ENCODE measurements at places on chromosomes 5 and 9.

- no peaks in the 10 kb centered on the region for H3K27me3 ChIP-seq
- no peaks in the 10 kb centered on the region for H3K4me1 ChIP-seq
- H3K4me3 ChIP-seq: no peak overlapping the region
Measured at GRCh38 chr9:118252027-118252426, 547.8 kb downstream of the TLR4 start.

GRCh38 chr5:147051193-147051592 lies 172.6 kb upstream of the PPP2R2B start:
- H3K4me1 ChIP-seq: no peaks in the 10 kb centered on the region
- H3K27ac ChIP-seq: no peak overlapping the region
- no peak for DNase-seq

- no peak for DNase-seq
- H3K36me3 ChIP-seq: no peaks in the 10 kb centered on the region
- H3K4me3 ChIP-seq: no peak overlapping the region
- no peak overlapping the region for H3K27ac ChIP-seq
Measured at GRCh38 chr9:9341203-9341602, 1271.6 kb downstream of the PTPRD start.

DNA sequence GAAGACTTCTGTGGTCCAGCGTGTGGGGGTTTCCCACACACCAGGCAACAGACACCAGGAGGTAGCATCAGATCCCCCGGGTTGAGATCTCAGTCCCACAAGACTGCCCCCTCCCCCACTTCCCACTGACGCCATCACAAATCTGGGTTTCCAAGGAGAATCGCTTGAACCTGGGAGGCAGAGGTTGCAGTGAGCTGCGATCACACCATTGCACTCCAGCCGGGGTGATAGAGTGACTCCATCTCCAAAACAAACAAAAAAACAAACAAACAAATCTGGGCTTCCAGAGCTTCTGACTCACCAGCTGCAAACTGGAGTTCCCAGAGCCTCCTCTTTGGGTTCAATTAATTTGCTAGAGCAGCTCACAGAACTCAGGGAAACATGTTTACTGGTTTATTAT lies 4.7 kb upstream of the GBGT1 start:
- H3K27ac ChIP-seq: no peak overlapping the region
- DNase-seq: no peak
- no peak overlapping the region for H3K4me3 ChIP-seq
- no peaks in the 10 kb centered on the region for H3K27me3 ChIP-seq

DNA sequence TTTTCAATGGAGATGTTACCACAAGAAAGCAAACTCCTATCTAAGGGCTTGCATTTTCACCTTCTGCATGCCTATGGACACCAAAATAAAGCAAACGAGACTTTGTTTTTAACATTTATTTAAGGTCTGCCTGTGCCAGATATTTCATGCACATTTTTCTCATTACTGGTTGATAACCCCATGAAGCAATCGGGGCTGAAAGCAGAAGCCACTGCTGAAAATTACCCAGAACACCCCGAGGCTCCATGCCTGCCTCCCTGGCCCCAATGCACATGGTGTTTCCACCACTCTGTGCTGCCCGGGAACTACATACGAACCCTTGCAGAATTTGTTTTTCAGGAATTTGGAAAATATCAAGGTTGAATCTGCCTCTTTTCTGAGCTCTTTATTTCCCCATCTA lies 240.1 kb downstream of the NR2F1-AS1 start:
- no peaks in the 10 kb centered on the region for H3K36me3 ChIP-seq
- no peak overlapping the region for H3K4me3 ChIP-seq
- no peak for DNase-seq
- no peaks in the 10 kb centered on the region for H3K4me1 ChIP-seq
- no peaks in the 10 kb centered on the region for H3K27me3 ChIP-seq
- H3K27ac ChIP-seq: no peak overlapping the region

GRCh38 chr5:40356248-40356647 lies 323.5 kb upstream of the PTGER4 start:
- no peaks in the 10 kb centered on the region for H3K36me3 ChIP-seq
- H3K4me1 ChIP-seq: no peaks in the 10 kb centered on the region

- H3K27me3 ChIP-seq: no peaks in the 10 kb centered on the region
- H3K36me3 ChIP-seq: no peaks in the 10 kb centered on the region
- no peaks in the 10 kb centered on the region for H3K4me1 ChIP-seq
- no peak overlapping the region for H3K4me3 ChIP-seq
- no peak overlapping the region for H3K27ac ChIP-seq
Measured at GRCh38 chr9:29866556-29866955, 2293.3 kb upstream of the C9orf72 start.

DNA sequence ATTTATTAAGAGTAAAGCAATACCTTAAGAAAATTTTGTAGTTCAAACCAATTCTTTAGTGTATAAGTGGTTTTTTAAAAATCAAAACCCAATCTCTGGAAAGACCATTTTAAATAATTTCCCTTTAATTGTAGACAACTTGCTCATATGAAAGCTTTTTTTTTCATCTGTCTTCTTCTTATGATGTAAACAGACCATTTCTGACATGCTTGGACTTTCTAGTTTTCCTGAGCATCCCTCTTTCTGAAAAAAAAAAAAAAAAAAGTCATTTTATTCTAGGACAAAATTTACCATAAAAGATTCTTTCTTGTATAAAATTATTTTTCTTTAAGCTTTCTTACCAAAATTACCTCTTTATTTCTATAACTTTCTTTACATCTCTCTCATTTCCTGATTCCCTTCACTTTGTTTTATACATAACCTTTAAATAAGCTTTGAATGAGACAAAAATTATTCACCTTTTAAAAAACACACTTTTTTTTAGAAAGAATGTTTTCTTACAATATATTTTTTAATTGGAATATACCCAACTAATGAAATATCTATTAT lies 67.5 kb downstream of the COL15A1 start:
- H3K4me3 ChIP-seq: no peak overlapping the region
- no peak for DNase-seq
- peaks cover 19% of the 10 kb centered on the region for H3K4me1 ChIP-seq
- no peaks in the 10 kb centered on the region for H3K36me3 ChIP-seq

DNA sequence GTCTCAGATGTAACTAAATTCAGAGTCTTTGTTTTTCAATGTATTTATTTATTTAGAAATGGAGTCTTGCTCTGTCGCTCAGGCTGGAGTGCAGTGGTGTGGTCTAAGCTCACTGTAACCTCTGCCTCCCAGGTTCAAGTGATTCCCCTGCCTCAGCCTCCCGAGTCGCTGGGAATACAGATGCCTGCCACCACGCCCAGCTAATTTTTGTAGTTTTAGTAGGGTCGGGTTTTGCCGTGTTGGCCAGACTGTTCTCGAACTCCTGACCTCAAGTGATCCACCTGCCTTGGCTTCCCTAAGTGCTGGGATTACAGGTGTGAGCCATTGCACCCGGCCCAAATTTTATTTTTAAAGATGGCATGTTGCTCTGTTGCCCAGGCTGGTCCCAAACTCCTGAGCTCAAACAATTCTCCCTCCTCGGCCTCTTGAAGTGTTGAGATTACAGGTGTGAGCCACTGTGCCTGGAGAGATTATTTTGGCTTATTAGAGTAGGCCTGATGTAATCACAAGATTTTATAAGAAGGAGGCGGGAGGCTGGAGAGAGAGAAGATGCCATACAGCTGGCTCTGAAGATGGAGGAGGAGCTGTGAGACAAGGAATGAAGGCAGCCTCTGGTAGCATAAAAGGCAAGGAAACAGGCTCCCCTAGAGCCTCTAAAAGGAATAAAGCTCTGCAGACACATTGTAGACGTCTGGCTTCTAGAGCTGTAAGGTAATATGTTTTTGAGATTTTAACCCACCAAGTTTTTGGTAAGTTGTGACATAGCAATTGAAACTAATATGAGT lies 12.9 kb upstream of the KLF9 start:
- no peak for DNase-seq
- H3K36me3 ChIP-seq: no peaks in the 10 kb centered on the region
- H3K4me1 ChIP-seq: peaks cover 5% of the 10 kb centered on the region
- H3K27ac ChIP-seq: no peak overlapping the region
- no peaks in the 10 kb centered on the region for H3K27me3 ChIP-seq
- H3K4me3 ChIP-seq: no peak overlapping the region

DNA sequence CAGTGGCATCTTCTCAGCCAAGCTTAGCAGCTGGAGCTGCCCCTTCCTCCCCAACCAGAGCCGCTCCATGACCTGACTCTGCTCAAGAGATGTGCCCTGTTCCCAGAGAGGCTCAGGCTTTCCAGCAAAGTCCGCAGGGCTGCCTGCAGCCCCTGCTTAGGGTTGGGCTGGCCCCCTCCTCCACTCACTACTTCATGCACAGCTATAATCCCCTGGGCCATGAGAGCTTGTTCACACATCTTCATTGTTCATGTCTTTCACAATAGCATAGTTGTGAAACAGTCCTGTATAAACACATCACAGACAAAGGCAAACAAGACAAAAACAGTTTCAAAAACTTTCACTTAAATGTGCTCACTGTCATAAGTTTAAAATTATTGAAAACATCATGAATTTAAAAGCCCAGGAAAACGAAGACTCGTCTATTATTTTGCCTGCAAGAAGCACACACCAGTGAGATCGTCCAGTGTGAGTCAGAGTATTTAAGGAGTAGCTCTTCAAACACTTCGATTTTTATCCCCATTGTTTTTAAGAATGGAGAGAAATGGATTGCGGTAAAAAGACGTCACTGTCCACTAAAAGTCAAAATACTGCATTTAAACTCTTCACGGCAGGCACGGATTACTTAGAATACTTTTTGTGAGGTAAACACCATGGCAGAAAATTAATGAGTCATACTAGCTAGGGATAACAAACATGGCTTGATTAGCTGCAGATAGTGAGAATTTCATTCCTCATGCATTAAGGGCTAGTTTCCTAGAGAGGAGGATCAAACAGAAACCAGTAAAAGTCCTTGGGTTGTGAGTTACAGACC lies 40.7 kb upstream of the S1PR3 start:
- H3K4me3 ChIP-seq: no peak overlapping the region
- H3K36me3 ChIP-seq: no peaks in the 10 kb centered on the region
- H3K27ac ChIP-seq: no peak overlapping the region
- no peaks in the 10 kb centered on the region for H3K27me3 ChIP-seq
- peaks cover 23% of the 10 kb centered on the region for H3K4me1 ChIP-seq
- DNase-seq: no peak

DNA sequence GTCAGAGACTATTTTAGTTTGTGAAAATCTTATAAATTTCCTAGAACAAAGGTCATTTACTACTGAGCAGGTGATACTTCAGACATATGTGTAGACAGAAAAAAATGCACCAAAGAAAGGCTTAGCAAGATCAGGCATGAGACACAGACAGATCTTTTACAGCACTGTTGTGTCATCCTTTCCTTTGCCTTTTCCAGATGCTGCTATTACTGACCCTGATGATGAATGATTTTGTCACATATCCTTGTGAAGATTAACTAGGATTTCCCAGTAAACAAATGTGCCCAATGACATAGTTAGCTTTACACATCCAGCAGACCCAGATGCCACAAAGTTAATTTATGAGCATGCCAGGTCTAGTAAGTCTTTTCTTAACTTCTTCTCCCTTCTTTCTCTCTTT lies 68.2 kb downstream of the DMRTA1 start:
- no peak overlapping the region for H3K4me3 ChIP-seq
- H3K27ac ChIP-seq: no peak overlapping the region
- H3K27me3 ChIP-seq: no peaks in the 10 kb centered on the region
- no peaks in the 10 kb centered on the region for H3K4me1 ChIP-seq
- DNase-seq: no peak
- no peaks in the 10 kb centered on the region for H3K36me3 ChIP-seq

- no peak overlapping the region for H3K4me3 ChIP-seq
- no peak overlapping the region for H3K27ac ChIP-seq
- no peaks in the 10 kb centered on the region for H3K27me3 ChIP-seq
- no peaks in the 10 kb centered on the region for H3K4me1 ChIP-seq
- no peak for DNase-seq
Measured at GRCh38 chr9:115690786-115691496, 462.6 kb upstream of the PAPPA start.

DNA sequence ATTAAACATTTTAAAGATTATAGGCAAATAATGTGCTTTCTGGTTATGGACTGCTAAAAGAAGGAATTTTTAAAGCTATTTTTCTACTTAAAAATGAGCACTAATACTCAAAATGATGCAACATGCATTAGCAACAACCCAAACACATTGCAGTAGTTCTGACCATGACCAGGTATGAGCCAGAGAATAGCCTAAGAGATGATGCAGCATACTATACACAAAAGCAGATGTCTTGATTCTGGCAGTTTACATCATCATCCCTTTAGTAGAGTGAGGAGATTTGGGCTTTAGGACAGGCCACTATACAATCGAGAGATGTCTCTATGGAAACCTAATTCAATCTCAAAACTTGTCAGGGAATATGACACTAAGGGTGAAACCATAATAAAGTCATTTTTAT lies 307.1 kb downstream of the PRR16 start:
- no peaks in the 10 kb centered on the region for H3K27me3 ChIP-seq
- H3K27ac ChIP-seq: no peak overlapping the region
- H3K4me3 ChIP-seq: no peak overlapping the region
- H3K4me1 ChIP-seq: no peaks in the 10 kb centered on the region

- no peak overlapping the region for H3K27ac ChIP-seq
- no peaks in the 10 kb centered on the region for H3K36me3 ChIP-seq
- no peak for DNase-seq
- no peaks in the 10 kb centered on the region for H3K27me3 ChIP-seq
- no peaks in the 10 kb centered on the region for H3K4me1 ChIP-seq
Measured at GRCh38 chr9:135038331-135038730, 49.1 kb upstream of the OLFM1 start.

DNA sequence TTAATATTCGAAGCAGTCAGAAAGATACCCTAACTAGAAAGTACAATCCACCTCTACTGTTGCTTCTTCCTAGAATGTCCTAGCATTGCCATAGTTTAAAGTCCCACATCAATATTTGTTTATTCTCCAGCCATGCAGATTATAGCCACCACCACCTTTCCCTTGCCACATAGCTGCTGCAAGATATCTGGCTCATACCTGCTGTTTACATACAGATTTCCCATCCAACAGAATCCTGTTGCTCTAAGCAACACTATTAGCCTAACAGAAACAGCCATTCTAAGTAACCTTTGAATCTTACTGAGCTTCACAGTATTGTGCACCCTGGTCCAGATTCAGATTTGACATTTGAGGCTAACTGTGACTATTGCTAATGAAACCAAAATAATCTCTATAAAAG lies 45.6 kb downstream of the GNAQ start:
- no peak overlapping the region for H3K4me3 ChIP-seq
- H3K27ac ChIP-seq: peak overlapping the region; percentile 0
- peaks cover 50% of the 10 kb centered on the region for H3K4me1 ChIP-seq
- no peaks in the 10 kb centered on the region for H3K36me3 ChIP-seq
- DNase-seq: peak; percentile 37

GRCh38 chr5:177189416-177189815 lies 55.8 kb downstream of the NSD1 start:
- no peaks in the 10 kb centered on the region for H3K36me3 ChIP-seq
- no peak for DNase-seq
- no peak overlapping the region for H3K27ac ChIP-seq
- no peaks in the 10 kb centered on the region for H3K4me1 ChIP-seq
- H3K4me3 ChIP-seq: no peak overlapping the region
- no peaks in the 10 kb centered on the region for H3K27me3 ChIP-seq

GRCh38 chr5:172453206-172453985 lies 929 bp downstream of the SH3PXD2B start:
- H3K4me3 ChIP-seq: peak overlapping the region; percentile 57
- H3K27ac ChIP-seq: peak overlapping the region; percentile 74
- DNase-seq: peak; percentile 55
- H3K36me3 ChIP-seq: no peaks in the 10 kb centered on the region
- H3K27me3 ChIP-seq: no peaks in the 10 kb centered on the region

GRCh38 chr5:73180566-73180965 lies 7.6 kb downstream of the TMEM174 start:
- H3K4me1 ChIP-seq: peaks cover 7% of the 10 kb centered on the region
- no peak for DNase-seq
- H3K27ac ChIP-seq: no peak overlapping the region
- no peaks in the 10 kb centered on the region for H3K36me3 ChIP-seq
- H3K4me3 ChIP-seq: no peak overlapping the region
